ENCODE measurements at places on chromosomes 3 and 15.

DNA sequence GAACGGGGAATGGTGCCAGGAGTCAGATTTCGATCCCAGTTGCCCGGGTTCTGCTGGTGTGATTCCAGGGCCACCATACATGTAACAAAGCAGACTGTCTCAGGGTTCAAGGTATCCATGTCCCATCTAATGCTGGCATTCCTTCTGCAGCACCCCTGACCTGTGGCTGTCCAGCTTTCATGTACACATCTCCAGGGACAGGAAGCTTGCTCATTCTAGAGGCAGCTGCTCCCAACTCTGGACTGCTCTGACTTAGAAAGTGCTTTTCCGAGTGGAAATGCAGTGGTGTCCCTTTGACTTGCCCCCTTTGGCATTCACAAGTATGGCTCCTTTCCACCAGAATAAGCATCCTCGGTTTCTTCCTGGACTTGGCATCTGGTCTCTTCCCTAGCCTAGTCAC is 30.9 kb downstream of the PML start:
- no peak for DNase-seq

DNA sequence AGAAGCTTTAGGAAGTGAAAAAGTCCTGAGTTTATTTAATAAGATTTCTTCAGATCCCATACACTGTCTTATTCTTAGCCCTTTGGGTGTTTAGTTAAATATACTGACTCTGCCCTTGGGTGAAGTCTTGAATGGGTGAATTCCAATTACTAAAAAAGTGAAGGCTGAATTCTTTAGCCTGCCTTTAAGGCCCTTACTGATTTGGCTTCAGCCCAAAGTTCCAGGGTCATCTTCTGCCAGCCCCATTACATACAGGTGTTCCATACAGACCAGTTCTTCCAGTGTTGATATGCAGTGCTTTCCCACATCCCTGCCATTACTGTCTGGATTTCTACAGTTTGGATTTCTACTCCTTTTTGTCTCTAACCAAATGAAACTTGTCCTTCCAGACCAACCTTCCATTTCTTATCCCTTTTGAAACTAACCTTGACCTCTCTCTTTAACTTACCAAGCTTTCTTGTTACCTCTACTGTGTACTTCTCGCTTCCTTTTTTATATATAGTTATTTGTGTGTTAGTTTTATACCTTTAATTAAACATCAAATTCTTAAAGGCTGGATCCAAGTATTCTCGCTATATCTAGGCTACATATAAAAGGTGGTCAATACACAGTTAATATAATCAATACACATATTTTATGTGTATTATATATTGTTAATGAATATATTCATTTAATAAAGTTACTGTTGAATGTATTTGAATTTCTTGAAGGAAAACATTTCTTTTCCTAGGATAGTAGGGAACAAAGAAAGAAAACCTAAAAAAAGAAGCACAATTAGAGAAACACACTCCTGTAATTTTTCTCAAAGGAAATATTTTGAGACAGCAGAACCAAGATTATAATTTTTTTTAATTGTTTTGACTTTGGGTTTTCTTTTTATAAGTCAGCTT is 15.0 kb downstream of the MBNL1 start:
- DNase-seq: no peak

DNA sequence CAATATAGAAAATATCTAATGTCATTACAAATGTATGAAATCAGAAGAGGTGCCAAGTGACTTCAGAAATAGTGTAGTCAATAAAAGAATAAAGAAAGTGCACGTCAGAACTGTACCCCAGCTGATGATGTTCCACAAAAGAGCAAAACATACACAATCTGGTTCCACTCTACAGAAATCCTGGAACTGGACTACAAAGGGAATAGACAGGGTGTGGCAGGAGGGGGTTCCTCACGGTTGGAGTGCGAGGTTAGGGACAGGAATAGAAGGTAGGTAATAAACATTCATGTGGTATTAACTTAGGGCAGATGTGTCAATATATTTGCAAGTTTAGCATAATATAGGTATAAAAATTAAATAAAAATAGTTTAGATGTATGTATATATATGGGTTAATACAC is 103.3 kb upstream of the GOLGA6L6 start:
- DNase-seq: no peak

- DNase-seq: no peak
These were observed 176.0 kb downstream of the RBMS3 start for GRCh38 chr3:29456901-29457300.

DNA sequence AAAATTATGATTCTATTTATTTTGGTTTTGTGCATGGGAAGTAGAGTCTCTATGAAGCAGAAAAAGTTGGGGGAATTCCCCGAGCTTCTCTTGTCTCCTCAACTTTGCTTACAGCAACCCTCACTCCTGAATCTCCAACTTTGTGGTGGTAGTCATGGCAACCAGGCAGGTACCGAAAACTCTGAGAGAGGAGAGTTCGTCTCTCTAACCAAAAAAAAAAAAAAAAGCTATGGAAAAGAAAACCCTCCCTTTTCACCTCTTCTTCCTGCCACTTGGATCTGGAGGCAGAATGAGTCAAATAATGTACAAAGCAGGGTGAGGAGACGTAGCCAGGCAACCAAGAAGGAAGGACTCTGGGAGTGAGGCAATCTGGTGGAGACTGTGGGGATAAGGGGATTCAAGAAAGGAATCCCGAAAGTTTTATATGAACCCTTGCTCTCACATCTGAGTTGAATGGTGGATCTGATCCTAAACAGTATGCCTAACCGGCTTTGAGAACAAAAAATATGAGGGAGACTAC is 108.1 kb downstream of the PLOD2 start:
- DNase-seq: no peak

DNA sequence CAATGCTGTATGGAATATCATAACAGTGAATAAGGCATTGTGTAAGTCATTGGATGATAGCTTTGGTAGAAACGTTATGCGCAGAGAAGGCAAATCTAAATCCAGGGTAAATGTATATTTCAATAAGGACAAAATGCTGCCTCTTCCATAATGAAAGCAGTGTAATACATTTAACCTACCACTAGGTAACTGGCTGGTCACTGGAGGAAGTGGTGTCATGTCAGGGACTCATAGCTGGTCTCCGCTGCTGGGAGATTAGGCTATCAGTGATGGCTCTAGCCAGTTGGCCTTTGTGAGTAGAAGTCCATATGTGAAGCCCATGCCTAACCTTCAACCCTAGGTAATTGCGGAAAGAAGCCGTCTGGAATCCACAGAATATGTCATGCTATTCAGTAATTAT is 140.9 kb downstream of the NLGN1 start:
- DNase-seq: no peak

DNA sequence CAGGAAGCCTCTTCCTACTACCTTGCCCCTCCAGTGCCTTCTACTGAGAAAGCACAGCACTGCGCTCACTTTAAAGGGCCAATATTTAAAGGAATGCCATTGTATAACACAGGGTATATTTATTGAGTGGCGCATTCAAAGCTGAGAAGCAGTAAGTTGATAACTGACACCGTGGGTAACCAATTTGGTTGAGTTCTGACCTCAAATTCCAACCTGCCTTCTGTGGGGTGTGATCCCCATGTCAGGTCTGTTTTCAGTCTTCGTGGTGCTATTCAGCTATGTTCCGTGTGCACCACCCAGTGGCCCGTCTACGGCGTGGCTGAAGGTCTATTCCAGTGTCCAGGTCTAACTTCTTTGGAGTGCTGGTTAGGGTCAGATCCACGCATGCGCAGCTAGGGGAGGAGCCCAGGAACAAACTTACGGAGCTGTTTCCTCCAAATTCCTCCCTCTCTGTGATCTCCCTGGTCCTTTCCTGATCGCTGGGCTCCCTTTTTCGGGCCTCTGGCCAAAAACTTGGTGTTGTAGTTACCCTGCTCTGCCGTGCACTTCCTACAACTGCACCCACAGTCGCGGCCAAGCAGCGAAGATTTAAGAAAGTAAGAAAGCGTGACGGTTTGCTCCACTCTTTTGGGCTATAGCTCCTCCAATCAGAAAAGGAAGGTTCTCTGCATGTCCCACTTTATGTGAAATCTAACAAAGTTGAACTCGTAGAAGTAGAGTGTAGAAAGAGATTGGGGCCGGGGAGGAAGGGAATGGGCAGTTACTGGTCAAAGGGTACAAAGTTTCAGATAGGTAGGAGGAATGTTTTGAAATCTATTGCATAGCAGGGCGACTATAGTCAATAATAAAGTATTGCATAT is 7.7 kb downstream of the LRRC2 start:
- peak; percentile 68 for DNase-seq

GRCh38 chr15:89652666-89653065 is 2.6 kb downstream of the KIF7 start:
- DNase-seq: no peak

GRCh38 chr15:64923546-64923945 is 11.8 kb downstream of the ANKDD1A start:
- no peak for DNase-seq
